A549 (cell line): ENCODE measurements at places on chromosomes 6 and 20. TPM values are rescaled to one million over a fixed set of nuclear protein-coding genes. Genes with fewer than 3 reads are reported as not detected.

DSP gene
- 12.9 to 15.2 TPM (median 14.1 TPM) in 3 replicates for polyA plus RNA-seq

TMEM244 gene
- not detected in 3 replicates for polyA plus RNA-seq

BTBD3 gene
- polyA plus RNA-seq, result 16.3 TPM in 3 replicates

IMPG1 gene
- polyA plus RNA-seq, result not detected in 3 replicates

ZNF831 gene
- not detected in 3 replicates for polyA plus RNA-seq

PLN gene
- polyA plus RNA-seq, result not detected in 3 replicates

NOP56 gene
- 658 to 761 TPM (median 681 TPM) in 3 replicates for polyA plus RNA-seq

CCN6 gene
- not detected in 3 replicates for polyA plus RNA-seq

CALHM4 gene
- polyA plus RNA-seq, result not detected in 3 replicates

LPIN3 gene
- 11.7 to 16.3 TPM (median 14.4 TPM) in 3 replicates for polyA plus RNA-seq

OOEP gene
- not detected in 3 replicates for polyA plus RNA-seq

PAK5 gene
- not detected in 3 replicates for polyA plus RNA-seq

CTCFL gene
- 0.03 TPM in 2 of 3 replicates, not detected in the other for polyA plus RNA-seq

FHL5 gene
- not detected in 3 replicates for polyA plus RNA-seq

VIP gene
- polyA plus RNA-seq, result not detected in 3 replicates

POU5F1 gene
- polyA plus RNA-seq, result 2.7 to 3.5 TPM (median 2.8 TPM) in 3 replicates

POLH gene
- polyA plus RNA-seq, result 7.0 to 9.7 TPM (median 9.4 TPM) in 3 replicates

BMP2 gene
- 0.09 to 0.20 TPM (median 0.19 TPM) in 3 replicates for polyA plus RNA-seq

GHRH gene
- not detected in 3 replicates for polyA plus RNA-seq

CD40 gene
- polyA plus RNA-seq, result 4.7 to 5.7 TPM (median 4.9 TPM) in 3 replicates

DCBLD1 gene
- 48.0 to 60.4 TPM (median 58.4 TPM) in 3 replicates for polyA plus RNA-seq

CLPSL1 gene
- polyA plus RNA-seq, result not detected in 3 replicates

NOL4L gene
- polyA plus RNA-seq, result 11.8 to 13.8 TPM (median 11.8 TPM) in 3 replicates

HLA-DRB5 gene
- not detected in 3 replicates for polyA plus RNA-seq
